ENCODE measurements at places on chromosomes 7 and 10.

GRCh38 chr7:92808006-92808405, 28.4 kb downstream of the CDK6 start:
- DNase-seq: no peak

DNA sequence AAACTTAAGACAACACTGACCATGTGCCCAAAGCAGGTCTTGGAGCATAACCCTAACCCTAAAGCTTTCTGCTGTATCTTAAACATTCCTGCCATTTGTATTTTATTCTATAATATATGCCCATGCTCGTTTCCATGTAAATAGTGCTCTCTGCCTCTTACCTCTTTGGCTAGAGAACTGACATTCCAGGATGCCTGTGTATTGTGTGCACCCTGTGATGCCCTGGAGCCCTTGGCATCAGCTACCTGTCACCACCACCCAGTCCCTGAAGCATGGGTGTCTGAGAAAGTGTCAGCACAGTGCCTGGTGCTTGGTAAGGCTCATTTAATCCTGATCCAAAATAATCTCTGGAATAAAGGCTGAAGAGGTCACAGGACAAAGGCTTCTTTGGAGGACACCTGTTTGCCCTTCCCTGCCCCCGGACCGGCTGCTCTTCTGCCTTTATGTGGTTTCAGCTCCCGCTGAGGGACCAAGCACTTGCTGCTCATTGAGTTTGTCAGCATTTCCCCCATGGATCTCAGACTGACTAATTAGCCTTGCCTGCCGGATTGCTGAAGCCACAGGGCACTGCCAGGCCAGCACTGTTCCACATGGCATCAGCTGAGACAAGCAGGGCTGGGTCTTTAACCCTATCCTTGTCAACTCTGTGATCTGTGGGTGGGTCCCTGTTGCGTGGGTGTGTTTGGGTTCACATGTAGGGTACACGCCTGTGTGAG, 139.1 kb upstream of the SORCS3 start:
- no peak for DNase-seq

GRCh38 chr10:76354212-76354738, 922.9 kb downstream of the LRMDA start:
- DNase-seq: no peak

- no peak for DNase-seq
These were observed 271.2 kb downstream of the MAGI2 start for GRCh38 chr7:79182283-79182682.

DNA sequence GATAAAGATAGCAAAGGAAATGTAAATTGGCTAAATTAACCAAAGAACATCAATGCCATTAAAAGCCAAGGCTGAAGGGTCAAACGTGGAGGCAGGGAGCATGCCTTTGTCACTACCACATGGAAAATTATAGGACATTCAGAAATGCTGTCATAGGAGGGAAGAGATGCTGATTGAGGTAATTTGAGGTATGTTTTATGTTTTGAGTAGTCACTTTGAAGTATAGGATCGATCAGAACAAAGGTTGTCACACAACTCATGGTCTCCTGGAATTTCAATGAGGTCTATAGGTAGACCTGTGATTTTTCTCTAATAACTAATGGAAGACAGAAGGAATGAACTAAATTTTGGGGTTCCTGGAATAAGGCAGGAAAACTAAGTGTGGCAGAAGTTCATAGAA, 149.8 kb downstream of the SEMA3A start:
- no peak for DNase-seq

GRCh38 chr7:71015252-71015900, 116.6 kb upstream of the GALNT17 start:
- DNase-seq: no peak

DNA sequence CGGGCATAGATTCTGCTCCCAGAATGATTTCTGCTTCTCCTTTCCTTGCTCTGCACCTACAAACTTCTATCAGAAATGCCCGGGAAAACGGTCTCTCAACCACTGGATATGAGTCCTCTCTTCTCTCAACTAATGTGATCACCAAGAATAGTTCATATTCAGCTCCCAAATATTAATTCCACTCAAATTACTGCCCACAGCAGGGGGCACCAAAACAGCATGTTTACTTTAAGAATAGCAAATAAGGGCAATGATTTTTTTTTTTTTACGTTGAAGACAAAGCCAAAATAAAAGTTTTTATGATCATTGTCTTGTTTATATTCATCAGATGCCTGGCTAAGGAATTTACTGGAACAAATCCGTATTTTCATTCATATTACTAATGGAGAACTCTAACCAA, 94.9 kb upstream of the PRSS1 start:
- DNase-seq: no peak

GRCh38 chr7:85125176-85125575, 61.7 kb downstream of the SEMA3D start:
- no peak for DNase-seq

DNA sequence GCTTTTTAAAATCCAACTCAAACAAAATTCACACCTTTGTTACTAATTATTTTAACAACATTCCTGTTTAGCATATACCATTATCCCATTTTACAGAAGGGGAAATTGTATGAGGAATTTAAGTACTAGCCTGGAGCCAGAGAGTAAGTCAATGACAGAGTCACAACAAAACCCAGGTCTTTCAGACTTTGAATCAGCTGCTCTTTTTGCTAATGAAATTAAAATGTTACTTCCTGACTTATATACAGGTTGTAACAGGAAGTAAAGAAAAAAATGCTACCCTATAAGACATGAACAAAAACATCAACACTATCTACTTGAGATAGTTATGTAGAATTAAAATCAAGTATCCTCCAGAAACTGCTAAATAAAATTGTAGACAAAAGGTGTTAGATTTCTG, 82.6 kb upstream of the ASAH2 start:
- DNase-seq: no peak

- no peak for DNase-seq
These were observed 746.0 kb upstream of the POT1 start for GRCh38 chr7:125675640-125676039.

DNA sequence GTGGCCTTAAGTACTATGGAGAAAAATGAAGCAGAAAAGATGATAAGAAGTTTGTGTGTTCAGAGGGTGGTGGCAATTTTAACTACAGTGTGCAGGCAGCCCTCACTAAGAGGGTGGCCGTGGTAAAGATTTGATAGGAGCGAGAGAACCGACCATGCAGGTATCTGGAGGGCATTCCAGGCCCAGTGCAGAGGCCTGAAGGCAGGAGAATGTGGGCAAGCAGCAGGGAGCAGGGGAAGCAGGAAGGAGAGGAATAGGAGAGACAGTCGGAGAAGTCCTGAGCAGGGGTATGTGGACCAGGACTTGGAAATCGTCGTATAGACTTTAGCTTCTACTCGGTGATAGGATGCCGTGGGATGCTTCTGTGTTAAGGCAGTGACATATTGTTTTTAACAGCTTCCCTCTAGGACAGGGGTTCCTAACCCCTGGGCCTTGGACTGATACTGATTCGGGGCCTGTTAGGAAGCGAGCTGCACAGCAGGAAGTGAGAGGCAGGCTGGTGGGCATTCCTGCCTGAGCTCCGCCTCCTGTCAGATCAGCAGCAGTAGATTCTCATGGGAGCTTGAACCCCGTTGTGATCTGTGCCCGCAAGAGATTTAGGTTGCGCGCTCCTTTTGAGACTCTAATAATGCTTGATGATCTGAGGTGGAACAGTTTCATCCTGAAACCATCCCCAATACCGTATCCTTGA, 227.2 kb downstream of the CCDC3 start:
- no peak for DNase-seq

- no peak for DNase-seq
These were observed 61.7 kb downstream of the GSAP start for GRCh38 chr7:77354484-77354883.

DNA sequence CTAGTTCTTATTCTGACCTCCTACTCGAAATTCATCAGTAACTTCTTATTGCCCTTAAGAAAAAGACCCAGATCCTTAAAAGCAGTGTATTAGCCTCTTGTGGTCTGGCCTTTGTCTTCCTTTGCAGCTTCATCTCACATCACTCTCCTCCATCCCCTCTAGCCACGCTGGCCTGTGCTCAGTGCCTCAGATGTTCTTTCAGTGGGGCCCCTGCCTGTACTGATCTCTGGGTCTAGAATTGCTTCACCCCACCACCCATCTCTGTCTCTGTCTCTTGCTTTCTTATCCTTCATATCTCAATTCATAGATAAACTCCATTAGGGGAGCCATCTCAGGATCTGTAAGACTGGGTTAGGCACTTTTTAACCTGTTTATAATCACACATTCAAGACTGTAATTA, 1178.5 kb upstream of the C7orf33 start:
- DNase-seq: no peak

Data from SHP77 treated with DMSO at 0.1 percent for 48 hours (cell line).